ENCODE measurements at places on chromosomes 16 and 17. TPM values are rescaled to one million over a fixed set of nuclear protein-coding genes. Genes with fewer than 3 reads are reported as not detected.
A peak's percentile ranks its signal among the peaks of the same experiment; 100 is the strongest.

DNA sequence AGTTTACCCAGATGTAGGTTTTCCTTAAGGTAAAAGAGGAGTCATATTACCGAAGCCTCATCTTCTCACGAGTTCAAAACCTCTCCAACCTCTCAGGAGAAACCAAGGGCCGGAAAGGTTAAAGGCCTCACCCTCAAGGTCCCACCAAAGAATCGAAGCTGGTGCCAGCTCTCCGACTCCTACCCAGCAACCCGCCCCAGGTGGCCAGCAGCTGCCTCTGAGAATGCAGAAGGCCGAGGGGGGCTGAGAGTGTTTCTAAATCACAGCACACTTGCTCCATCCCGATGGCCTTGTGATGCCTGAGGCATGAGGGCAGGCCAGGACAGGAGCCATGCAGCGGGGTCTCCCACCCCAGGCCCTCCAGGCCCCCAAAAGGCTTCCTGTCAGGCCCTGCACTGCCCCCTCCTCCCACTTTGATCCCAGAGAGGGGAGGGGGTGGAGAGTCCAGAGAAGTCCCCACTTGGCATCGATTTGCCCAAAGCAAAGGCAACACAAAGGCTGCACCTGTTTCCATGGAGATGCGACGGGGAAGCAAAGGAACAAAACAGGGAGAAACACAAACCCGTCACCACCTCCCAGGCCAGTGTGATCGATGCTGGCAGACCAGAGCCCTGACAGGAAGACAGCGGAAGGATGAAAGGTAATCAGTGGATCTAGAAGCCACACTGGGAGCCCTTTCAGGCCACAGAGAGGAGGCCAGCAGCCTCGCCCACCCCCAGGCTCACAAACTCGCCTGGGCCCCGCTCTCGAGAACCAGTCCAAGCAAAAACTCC lies 39.0 kb downstream of the CUEDC1 start:
- H3K27me3 ChIP-seq = no peaks in the 10 kb centered on the region
- peaks cover 28% of the 10 kb centered on the region for H3K4me1 ChIP-seq
- H3K4me3 ChIP-seq = no peak overlapping the region
- DNase-seq = peak; percentile 26
- 0 out of 2 replicates have a peak, but pooled peaks cover 1% of the 10 kb centered on the region for H3K36me3 ChIP-seq
- no peak overlapping the region for H3K27ac ChIP-seq

DNA sequence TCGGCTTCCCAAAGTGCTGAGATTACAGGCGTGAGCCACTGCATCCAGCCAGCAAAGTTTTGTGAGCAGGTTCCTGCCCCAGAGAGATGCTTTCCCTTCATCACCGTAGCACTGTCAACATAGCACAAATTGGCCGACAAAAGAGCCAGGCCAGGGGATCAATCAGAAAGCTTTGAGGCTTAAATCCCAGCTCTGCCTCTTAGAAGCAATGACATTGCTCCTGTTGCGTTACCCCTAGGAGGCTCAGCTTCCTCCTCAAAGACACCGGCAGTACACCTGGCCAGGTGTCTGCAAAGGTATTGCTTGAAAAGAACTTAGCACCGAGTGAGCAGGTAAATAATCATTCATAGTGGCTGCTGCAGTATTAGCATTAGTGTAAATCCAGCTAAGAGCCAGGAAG lies 86.5 kb downstream of the NDE1 start:
- H3K4me3 ChIP-seq = no peak overlapping the region
- H3K27me3 ChIP-seq = no peaks in the 10 kb centered on the region
- H3K4me1 ChIP-seq = peaks cover 4% of the 10 kb centered on the region
- no peaks in the 10 kb centered on the region for H3K36me3 ChIP-seq

DNA sequence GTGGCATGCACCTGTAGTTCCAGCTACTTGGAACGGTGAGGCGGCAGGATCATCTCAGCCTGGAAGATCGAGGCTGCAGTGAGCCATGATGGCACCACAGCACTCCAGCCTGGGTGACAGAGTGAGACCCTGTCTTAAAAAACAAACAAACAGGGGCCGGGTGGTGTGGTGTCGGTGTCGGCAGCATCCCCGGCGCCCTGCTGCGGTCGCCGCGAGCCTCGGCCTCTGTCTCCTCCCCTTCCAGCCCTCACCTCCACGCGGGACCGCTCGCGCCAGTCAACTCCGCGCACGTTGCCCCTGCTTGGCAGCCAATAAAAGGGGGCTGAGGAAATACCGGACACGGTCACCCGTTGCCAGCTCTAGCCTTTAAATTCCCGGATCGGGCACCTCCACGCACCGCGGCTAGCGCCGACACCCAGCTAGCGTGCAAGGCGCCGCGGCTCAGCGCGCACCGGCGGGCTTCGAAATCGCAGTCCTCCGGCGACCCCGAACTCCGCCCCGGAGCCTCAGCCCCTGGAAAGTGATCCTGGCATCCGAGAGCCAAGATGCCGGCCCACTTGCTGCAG lies 204.7 kb downstream of the CDRT15L2 start:
- H3K4me3 ChIP-seq = no peak overlapping the region
- DNase-seq = no peak
- H3K4me1 ChIP-seq = no peaks in the 10 kb centered on the region
- H3K27me3 ChIP-seq = peaks cover 17% of the 10 kb centered on the region
- H3K27ac ChIP-seq = no peak overlapping the region
- no peaks in the 10 kb centered on the region for H3K36me3 ChIP-seq

NTN3 gene
- 0.18 TPM for total RNA-seq

MSLN gene
- total RNA-seq = not detected

Measured in IMR-90 (cell line).